Stimulated activated CD8-positive, alpha-beta memory T cell treated with anti-CD3 and anti-CD28 coated beads, Interleukin-4, amount 100 ng/mL, for 4 hours (primary cell): ENCODE measurements at places on chromosomes 3 and 15.

DNA sequence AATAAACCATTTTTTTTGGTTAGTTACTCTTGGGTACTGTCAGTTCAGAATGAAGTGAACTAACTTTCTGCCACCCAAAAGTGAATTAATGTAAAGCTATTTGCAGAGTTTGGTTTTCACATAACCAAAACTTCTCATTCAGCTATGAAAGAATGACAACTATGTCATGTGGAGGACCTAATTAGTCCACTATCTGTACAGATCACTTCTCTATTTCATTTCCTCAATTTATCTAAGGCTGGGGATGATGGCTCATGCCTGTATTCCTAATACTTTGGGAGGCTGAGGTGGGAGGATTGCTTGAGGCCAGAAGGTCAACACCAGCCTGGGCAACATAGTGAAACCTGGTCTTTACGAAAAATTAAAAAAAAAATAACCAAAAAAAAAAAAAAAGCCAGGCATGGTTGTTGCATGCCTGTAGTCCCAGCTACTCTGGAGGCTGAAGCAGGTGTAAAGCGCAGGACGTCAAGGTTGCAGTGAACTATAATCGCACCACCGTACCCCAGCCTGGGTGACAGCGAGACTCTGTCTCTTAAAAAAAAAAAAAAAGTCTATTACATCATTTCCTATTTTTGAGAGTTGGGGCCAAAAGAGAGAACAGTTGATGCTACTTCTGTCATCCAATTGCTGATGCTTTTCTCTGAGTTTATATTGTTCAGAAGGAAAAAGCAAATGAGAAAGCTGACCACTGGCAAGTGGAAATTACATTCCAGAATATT is 8.7 kb downstream of the HYPK start:
- no peak for DNase-seq

- no peak for DNase-seq
Measured at GRCh38 chr3:180036092-180036670, 556 bp downstream of the PEX5L start.

GRCh38 chr3:139937674-139938279 is 2.8 kb downstream of the CLSTN2 start:
- DNase-seq: no peak

DNA sequence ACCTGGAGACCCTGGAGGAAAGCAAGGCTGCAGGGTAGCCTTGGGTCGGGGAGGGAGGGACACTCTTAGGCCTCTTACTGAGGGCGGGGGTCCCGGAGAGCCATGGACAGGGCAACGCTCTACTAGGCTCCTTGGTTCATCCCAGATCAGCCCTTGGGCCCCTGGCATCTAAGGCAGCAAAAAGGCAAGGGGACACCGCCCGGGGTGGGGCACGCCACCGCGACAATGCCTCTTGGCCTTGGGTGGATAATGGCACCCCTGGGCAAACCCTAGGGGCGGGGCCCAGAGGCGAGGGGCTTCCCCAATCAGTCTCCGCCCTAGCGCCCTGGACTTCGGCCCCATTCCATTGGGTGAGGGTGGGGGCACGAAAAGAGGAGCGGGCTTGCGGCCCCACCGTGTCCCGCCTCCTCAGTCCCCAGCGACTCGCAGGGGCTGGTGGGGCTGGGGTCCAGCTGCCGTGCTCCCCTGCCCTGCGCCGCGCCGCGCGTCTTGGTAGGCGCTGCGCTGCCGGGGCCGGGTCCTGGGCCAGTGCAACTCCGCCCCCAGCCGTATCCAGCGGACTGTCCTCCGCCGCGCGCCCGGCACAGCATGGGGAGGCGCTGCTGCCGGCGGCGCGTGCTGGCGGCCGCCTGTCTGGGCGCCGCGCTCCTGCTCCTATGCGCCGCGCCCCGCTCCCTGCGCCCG is at the start of gene CHST13:
TSS of gene CHST13 (plus strand) at position 411 of the 684 bp plus-strand sequence. CDS start at position 589, 178 bp downstream.
- no peak for DNase-seq

DNA sequence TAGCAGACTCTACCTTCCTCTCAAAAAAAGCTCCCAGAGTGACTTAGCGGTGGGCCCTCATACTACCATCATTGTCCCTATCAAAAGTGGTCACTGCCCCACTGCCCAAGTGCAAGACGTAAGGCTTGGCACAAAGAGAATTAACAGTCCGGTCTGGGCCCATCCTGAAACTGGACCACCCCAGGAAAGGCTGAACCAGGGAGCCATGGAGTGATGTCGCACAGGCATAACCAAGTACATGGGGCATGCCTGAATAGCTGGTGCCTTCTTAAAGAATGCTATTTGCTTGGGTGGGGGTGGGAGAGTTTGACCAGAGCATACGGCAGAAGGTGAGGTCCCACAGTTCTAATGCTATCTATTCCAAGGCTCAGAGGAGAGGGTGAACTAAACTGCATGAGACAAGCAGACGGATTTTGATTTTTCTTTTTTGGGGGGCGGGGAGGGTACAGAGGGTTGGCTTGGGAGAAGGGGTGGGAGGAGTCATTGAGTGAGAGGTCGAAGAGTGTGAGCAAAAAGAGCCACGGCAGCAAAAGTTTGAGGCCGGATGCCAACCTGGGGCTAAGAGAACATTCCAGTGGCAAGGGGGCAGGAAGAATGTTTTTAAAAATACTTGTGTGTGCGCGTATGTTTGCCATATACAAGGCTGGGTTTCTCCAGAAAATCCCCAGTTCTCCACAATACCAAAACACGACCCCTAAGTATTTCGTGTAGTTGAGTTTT is 50.2 kb downstream of the FAM174B start:
- no peak for DNase-seq

GRCh38 chr3:54349231-54349652 is 226.9 kb downstream of the CACNA2D3 start:
- DNase-seq: no peak

- no peak for DNase-seq
Measured at GRCh38 chr3:194032828-194033435, 103.0 kb upstream of the HES1 start.

GRCh38 chr3:183875411-183875810 is 9.3 kb downstream of the PARL start:
- no peak for DNase-seq

DNA sequence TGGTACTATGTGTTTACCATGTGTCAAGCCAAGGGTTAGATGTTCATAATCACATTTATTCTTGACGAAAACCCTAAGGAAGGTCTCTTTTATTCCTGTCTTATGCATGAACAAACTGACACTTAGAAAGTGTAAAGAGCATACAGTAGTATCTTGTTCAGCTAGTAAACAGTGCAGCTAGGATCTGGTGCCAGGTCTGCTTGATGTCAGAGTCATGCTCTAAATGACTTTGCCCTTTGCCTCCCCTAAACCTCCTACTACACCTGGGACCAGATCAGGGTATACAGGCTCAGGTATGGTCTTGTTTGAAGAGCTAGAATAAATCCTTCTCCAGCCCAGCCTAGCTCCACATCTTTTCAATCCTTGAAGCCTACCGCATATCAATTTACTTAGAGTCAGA is 232.4 kb downstream of the ADAMTSL3 start:
- no peak for DNase-seq

DNA sequence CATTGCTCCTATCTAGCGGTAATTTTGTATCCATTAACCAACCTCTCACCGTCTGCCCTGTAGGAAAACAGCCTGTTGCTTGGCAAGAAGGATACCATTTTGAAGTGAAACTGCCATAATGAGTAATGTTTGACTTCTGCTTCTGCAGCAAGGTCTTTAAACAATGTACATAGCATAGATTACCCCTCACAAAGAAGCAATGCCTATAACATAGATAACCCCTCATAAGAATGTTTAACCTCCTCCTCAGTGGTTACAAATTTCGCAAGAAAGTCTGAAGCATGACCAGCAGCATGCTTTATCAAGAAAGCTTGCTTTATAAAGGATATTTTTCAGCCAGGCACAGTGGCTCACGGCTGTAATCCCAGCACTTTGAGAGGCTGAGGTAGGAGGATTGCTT is 61.2 kb upstream of the MFGE8 start:
- no peak for DNase-seq

GRCh38 chr3:35757991-35758757 is 118.8 kb downstream of the ARPP21 start:
- DNase-seq: no peak

- no peak for DNase-seq
Measured at GRCh38 chr3:13508496-13508895, 28.4 kb downstream of the HDAC11 start.
